ENCODE measurements at places on chromosomes 3 and 15.

DNA sequence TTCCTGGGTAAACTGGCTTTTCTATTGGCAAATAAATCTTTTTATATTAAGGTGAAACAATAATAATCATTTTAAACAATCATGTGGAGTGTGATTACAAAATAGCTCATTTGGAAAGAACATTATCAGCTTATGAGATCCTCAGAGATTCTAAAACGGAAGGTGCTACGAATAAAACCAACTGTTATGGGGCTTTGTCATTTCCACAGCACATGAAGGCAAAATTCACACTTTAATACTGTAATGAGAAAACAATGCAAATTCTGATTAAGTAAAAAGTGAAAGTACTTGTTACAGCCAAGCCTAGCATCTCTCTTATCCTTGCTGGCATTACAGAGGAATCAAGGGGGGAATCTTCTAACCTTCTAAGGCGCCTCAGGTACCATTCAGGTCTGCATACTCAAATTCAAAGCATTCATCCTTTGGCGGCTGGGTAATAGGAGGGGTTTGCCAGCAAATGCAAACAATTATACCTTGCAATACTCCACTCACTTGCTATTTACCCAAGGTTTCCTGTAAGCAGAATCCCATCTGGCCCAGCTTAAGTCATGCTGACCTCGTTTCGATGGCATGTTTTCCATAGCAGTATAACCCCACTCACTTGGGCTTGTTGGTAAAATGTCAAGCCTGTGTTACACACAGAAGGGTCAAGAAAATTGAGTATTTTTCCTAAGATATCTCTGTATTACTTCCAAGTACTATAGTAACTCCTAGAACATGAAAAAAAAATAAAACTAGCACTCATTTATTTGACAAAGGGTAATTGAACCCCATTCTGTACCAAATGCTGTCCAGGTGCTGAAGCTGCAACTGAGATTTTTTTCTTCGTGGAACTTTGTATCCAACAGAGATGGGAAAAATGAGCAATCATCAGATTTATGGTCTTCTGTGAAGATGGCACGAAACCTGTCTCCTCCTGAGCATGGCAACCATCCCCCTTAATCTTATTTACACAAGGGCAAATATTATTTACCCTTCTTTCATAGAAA lies 183.7 kb upstream of the LMCD1 start:
- DNase-seq, result no peak

DNA sequence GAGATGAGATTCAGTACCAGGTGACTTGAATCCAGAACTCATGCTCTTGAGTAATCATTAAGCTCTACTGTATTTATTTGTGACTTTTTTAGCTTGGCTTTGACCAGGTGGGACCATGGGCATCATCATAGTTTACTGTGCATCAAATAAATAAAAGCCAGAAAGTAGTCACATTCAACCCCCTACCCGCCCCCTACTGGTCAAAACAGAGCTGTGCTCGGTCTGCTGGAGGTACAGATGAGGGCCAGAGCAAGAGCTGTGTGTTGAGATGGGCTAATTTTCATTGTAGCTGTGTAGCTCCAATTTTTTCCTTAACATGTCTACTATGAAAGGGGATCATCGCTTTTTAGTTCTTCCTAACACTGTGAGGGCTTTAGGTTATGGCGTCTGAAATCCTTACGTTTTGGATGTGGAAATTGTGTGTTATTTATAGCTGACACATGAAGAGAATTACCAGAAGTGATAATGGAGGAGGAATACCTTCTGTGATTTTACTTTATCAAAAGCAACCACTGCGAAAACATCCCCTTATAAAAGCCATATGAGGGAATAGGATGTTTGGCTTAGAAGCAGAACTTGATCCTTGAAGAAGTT lies 375.1 kb downstream of the PTPRG start:
- peak; percentile 4 for DNase-seq

GRCh38 chr3:129019266-129019665 lies 18.2 kb downstream of the EFCC1 start:
- DNase-seq, result no peak

DNA sequence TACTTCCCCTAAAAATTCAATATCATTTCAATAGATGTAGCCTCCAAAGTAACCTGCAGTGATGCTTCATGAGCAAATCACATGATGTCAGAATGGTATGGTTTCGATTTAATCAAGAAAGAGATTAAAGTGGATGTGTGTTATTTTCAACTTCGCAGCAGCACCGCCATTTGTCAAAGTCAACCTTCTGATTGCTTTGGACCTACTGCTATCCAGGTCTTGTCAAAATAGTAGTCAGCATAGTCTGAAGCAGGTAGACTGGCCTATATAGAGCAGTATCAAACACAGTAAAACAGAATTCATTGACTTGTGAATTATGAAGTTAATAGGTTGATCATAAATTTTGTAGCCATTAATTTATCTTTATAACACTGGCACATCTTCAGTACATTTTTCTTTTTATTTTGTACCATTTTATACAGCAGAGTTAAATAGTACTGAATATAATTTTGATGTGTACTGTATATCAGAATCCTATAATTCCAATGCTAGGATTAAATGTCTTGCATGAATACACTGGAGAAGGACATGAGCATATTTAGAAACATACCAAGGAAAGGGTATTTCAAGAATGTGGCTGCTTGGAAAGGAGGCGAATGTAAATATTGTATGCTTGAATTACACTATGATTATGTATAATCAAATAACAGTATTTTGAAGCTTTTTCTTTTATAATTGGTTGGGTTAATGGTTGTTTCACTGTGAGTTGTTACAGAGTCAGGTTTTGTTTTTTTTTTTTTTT lies 79.6 kb downstream of the CDIN1 start:
- DNase-seq, result no peak

GRCh38 chr3:27311400-27311799 lies 57.8 kb downstream of the NEK10 start:
- no peak for DNase-seq

DNA sequence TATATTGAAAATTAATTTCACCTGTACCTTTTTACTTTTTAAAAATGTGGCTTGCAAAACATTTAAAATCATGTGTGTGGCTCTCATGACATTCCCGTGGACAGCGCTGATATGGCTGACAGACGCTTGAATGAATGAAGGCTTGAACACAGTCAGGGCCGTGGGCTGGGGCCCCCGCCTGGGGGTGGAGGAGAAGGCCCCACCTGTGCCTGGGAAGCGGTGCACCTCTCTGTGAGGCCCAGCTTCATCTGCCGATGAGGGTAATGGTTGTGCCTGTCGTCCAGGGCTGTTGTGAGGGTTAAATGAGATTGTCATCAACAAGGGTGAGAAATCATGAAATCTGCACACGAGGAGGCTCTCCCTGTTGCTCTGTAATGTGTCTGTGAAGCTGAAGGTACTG lies 85.9 kb upstream of the PRR23E start:
- DNase-seq, result no peak

DNA sequence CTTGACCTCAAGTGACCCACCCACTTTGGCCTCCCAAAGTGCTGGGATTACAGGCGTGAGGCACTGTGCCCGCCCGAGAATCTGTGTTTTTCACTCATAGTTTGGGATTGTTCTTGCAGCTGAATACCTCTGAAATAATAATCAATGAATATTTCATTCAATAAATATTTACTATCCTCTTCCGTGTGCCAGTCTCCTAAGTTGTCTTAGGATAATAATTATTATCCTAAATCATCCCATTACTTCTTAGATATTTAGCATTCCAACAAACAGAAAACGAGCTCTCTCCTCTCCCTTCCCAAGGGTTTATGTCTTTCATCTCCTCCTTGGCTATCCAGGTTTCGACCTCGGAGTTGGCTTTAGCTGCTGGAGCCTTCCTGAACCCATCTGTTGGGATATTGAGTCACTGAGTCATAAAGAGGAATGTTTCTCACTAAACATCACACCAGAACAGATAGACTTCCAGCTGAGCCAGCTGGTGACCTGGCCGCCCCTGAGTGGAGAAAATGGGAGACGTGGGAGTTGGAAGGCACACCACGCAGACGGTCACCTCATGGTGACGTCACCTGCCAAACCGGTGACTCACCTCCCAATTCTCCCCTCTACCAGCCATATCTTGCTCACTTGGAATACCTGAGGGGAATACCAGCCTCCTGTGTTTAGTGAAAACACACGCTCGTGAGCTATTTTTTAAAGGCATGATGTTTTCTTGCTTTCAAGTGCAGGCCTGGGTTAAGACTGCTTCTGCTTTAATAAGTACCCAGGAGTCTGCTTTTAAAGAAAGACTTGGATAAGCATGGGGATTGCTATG lies 43.9 kb downstream of the BHLHE40 start:
- DNase-seq, result peak; percentile 18
